HFF-Myc (cell line): ENCODE measurements at places on chromosomes 1 and 21.

DNA sequence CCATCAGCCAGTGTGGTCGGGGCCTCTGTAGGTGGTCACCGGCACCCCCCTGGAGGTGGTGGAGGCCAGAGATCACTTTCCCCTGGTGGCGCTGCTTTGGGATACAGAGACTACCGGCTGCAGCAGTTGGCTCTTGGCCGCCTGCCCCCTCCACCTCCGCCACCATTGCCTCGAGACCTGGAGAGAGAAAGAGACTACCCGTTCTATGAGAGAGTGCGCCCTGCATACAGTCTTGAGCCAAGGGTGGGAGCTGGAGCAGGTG, 961 bp downstream of the RBM15 start:
- DNase-seq = no peak

GRCh38 chr1:232260861-232261260, 369.1 kb downstream of the SIPA1L2 start:
- no peak for DNase-seq

DNA sequence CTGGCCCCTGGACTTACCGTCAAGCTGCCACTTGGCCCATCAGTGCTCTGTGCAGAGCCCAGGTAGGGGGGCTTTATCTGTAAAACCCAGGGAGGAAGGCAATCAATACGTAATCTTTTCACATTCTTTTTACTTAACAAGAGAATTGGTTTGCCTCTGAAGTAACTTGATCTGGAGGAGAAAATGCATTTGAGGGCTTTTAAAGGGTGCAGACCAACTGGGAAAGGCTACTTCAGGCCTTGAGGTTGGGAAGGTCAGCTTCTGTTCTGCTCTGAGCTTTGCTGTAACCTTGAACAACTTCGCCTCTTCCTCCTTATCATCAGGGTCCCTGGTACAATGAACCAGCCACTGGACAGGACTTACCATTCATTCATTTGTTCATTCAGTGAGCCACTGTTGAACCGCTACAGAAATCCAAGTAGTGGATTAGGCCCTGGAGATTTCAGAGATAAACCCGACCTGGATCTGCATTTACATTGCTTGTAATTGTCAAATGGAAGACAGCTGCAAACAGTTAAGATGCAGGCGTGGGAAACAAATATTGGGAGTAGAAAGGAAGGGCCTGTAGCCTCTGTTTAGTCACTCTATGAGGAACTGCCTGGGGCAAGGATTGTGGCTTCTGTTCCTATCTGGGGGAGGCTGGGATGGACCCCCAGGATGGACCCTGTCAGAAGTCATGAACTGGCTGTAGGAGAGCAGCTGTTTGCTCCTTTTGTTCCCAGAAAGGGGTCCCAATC, 90.9 kb downstream of the MAN1C1 start:
- no peak for DNase-seq

GRCh38 chr1:23150125-23150524, 18.5 kb downstream of the LUZP1 start:
- no peak for DNase-seq

- DNase-seq = no peak
Observed at GRCh38 chr1:70293186-70293843, 61.2 kb downstream of the ANKRD13C start.

GRCh38 chr1:89723863-89724262, 90.9 kb downstream of the LRRC8C start:
- DNase-seq = no peak

GRCh38 chr1:25003457-25004190, 73.5 kb upstream of the RUNX3 start:
- no peak for DNase-seq

DNA sequence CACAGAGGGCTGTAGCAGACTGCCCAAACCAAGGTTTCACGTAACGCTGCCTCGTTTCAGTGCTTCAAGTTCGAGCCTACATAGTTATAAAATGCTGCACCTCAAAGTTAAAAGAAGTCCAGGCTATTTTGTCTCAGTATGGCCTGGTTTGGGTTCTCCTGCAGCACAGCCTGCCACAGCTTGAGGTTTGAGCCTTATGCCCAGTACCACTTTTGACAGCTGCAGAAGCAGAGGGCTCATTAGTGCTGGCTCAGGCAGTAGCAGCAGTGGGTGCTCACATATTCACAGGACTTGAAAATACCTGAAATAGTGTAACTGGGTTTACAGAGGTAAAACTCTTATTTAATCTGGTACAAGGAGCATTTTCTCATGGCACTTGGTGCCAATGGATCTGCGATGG, 15.3 kb downstream of the SPATA46 start:
- no peak for DNase-seq

- no peak for DNase-seq
Observed at GRCh38 chr1:156556354-156556753, 16.0 kb downstream of the IQGAP3 start.

GRCh38 chr1:100611086-100611485, 73.1 kb downstream of the GPR88 start:
- DNase-seq = no peak

GRCh38 chr1:93701629-93702028, 20.0 kb upstream of the BCAR3 start:
- peak; percentile 91 for DNase-seq

DNA sequence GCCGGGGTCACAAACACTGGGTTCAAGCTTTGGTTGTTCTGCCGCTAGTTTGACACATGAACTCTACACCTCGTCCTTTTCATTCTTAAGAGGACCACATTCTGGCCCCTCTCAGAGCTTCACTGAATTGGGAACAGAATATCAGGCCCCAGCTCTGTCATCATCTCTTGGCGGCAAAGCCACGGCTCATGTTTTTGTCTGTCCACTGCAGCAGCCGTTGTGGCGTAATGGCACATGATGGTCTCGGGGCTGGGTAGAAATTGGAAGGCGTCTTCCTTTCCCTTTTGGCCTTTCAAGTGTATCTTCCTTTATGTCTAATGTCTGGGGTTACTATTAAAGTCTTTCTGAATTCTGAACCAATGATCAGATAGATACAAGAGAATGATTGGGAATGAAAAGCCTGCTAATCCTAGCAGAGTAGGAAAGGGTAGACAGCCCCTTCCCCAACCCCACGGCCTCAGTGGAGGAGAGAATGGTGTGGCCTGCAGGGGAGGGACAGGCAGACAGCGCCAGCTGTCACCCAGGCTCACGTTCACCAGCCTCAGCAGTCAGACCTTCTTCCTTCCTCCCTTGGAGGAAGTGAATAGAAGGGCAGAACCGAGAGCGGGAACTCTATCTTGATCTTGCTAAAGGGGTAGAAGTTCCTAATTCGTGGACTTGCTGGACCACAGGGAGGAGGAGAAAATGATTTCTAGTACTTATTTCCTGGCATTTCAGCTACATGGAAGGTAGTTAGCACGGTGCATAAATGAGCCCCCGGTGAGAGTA, 498.1 kb downstream of the KIF26B start:
- no peak for DNase-seq

GRCh38 chr1:2330035-2330434, 61.3 kb downstream of the MORN1 start:
- no peak for DNase-seq

DNA sequence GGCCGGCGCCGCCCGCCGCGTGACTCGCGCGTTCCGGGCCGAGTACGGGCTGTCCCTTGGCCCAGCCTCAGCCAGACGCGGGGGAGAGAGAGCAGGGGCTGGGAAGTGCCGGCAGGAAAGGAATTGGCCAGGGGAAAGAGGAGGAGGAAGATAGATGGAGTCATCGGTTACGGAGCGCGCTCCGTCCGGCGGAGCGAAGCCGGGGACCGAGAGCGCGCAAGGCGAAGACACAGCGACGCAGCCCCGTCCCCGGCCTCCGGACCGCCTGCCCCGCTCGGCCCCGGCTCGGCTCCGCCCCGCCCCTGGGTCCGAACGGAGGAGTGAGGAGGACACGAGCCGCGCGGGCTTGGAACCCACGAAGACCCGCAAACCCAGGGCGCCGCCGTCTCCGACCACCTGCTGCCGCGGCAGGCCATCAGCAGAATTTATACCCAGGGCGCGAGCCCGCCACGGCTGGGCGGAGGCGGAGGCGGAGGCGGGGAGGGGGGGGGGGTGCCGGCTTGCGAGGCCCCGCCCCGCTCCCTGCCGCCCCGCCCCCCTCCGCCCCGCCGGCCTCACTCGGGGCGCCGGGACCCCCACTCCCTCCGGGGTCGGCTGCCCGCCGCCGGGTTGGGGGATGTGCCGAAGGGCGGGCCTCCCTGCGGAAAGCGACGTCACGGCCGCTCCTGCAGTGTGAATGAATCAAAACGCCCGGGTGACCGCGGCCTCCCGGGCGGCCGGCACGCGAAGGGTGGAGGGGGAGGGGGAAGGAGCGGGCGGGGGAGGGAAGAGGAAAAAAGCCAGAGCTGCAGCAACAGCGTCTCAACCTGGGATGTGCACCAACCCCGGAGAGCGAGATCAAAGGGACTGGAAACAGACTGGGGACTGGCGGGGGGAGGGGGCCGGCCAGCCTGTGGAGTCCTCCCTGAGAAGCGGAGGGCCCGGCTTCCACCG, at the start of gene LHX4:
TSS of gene LHX4 (plus strand) at position 782 of the 933 bp plus-strand sequence. CDS start 266 bp downstream, outside the sequence.
- DNase-seq = no peak

- DNase-seq = no peak
Observed at GRCh38 chr1:13617108-13617507, 33.5 kb downstream of the PDPN start.

DNA sequence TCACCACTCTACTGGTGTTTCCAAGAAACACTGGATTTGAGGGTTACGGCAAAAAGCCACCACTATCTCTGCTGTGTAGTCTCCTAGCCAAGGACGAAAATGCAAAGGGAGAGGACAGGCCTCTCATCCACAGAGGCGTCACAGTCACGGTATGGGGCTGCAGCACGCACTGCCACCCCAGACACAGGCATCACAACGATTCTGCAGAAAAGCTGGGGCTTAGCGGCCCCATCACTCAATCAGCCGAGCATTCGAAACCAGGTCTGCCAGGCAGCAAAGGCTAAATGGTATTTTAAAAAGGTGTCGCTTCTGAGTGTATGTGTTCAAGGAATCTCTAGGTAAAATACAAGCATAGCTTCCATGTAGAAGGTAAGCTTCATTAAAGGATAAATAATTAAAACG, 1.4 kb downstream of the RIPK4 start:
- no peak for DNase-seq

GRCh38 chr21:29829564-29830275, 110.1 kb downstream of the GRIK1 start:
- DNase-seq = no peak

DNA sequence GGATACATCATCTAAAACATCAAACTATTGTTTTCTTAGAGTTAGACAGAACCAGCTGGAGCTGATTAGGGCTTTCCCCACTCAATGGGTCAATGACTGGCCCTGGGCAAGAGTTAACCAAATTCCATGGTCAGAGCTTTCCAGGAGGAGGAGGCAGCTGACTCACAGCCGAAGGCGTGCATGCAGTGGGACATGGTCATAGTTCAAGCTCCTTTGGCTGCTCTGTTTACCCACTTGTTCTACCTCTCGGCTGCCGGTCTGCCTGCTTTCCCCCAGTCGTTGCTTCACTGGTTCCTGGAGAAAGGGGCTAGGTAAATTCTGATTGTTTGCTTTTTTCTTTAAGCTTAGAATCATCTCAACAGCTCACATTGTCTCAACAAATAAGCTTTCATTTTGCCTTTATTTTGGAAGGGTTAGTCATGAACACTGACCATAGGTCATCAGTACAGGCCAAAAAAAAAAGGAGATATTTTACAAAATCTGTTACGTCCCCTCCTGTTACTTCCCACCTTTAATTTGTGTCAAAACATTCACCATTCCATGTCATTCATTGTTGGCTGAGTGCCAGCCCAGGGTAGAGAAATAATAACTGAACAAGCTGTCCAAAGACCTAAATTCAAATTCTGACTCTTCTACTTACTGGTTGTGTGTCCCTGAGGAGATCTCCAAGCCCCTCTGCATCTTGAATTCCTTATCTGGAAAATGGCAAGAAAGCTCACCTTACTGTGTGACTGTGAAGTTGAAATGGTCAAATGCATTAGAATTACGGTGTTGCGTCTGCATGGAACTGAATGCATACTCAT, 12.0 kb downstream of the MAB21L3 start:
- DNase-seq = peak; percentile 52

DNA sequence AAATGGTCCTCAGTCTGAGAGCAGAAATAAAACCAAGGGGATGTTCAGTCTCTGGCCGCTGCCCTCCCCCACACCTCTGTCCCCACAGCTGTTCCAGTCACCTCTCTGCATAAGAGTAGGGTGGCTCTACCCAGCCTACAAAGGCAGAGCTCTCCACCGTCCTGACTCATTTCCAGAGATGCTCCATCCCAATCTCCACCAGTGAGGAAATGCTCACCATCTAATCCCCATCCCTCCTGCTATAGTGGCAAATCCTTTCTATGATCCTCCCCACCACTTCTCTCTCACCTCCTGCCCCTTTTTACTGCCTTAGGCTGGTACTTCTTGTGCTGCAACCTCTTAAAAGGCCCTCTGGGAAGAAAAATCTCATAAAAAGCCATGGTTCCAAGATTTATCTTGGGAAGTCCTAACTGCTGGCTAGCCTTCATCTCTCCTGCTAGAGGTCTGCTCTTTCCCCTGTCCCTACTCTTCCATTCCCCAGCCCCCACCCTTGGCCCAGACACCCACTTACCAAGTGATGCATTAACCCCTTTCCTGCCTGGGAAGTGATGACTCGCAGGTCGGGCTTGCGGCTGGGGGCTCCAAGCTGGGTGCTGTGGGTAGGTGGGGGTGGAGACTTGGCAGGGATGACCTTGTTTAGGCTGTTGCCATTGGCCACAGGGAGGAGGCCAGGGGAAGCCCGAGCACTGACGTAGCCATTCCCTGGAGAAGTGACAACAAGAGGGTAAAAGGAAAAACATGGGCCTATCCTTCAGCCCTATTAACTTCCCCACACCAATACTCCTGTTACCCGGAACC, 23.9 kb downstream of the MEF2D start:
- DNase-seq = no peak

GRCh38 chr1:159171254-159171687, at the start of gene CADM3:
Gene CADM3 (plus strand): TSS chr1:159171615. CDS start chr1:159171766, 151 bp downstream.
- no peak for DNase-seq

- no peak for DNase-seq
Observed at GRCh38 chr1:88036345-88037014, 647.6 kb upstream of the PKN2 start.

DNA sequence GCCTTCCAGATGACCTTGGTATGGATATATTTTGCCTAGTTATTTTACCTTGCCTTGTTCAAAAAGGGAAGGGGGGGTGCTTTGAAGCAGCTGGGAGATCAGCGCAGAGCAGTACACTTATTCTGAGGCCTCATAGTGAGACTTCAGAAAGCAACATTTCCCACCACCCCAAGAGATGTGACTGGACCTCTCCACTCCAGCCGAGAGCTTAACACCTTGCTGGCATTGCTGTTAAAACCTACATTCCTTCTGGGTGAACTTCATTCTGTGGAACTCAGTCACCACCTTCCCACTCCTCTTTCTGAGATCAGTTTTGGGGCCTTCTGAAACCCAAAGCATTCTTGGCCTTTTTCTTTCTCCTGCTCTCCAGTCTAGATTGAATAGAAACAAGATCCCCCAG, 148.7 kb downstream of the BARHL2 start:
- DNase-seq = no peak
